Stimulated activated CD4-positive, alpha-beta T cell treated with anti-CD3 and anti-CD28 coated beads, Interleukin-1b, Interleukin-23, amount 100 ng/mL, for 4 hours (primary cell): ENCODE measurements at places on chromosomes 4 and X.

GRCh38 chr4:110622841-110623717 is at the start of gene PITX2:
Gene PITX2 (minus strand): TSS chr4:110623077. CDS start chr4:110622460, 617 bp downstream.
- peak; percentile 36 for DNase-seq

DNA sequence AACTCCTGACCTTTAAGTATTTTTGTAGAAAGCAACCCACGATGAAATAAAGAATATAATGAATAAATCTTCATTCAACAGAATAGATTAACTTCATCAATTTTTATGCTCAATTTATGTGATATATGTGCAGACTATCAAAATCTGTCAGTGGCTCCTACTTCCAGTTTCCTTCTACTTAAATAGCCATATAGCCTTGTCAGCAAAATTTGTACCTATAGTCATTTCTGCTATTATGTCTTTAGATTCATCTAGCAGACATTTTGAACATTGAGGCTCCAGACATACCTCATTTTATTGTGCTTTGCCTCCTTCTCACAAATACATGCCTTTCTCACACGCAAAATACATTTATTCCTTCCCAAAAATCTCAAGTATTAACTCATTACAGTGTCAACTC is 971.7 kb downstream of the FAM133A start:
- no peak for DNase-seq

GRCh38 chrX:56231537-56232090 is 542 bp upstream of the KLF8 start:
- DNase-seq = no peak

DNA sequence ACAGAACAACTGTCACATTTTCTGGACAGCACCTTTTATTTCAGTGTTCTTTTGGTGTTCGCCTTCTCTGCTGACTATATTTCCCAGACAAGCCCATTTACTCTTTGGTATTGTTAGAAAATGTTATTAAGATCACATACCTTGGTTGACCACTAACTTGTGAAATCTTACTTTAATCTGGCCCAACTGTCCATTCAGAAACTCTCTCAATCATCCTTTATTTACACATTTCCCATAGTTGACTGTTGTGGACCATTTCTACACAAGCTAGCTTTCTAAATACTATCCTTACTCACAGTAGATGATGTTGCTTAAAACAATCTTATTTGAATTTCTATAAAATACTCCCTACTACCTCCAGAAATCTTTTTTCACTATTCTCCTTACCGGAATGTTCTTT is 64.7 kb downstream of the QRFPR start:
- DNase-seq = no peak

GRCh38 chr4:7715271-7716009 is 224.2 kb downstream of the AFAP1 start:
- DNase-seq = no peak

DNA sequence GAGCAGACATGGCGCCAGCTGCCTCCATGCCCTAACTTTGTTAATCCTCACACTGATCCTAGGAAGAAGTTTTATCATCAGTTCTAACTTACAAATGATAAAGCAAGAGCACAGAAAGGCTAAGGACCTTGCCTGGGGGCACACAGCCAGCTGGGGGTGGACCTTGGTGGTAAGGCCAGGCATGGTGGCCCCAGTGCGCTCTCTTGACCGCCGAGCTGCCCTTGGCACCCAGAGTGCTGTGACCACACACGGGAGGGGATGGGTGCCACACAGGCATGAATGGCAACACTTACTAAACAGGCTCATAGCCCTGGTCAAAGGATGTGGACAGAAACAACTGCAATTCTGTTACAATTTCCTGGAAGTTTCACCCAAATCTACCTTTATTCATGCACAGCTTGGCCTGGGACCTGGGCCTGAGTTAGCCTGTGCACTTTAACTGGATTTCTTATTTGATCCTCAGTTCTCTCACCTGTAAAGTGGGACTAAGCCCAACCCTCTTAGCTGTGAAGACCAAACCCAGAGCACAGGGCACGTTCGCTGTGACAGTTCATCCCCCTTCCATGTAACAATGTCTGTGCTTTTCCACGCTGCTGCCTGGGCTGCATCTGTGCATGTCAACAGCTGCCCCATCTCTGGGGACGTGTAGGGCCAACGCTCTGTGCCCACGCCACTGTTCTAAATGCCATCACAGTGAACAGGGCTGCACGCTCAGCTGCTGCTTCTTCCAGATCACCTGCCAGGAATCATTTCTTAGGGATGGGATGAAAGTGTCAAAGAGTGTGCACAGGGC is 44.8 kb downstream of the ACOX3 start:
- DNase-seq = no peak

- no peak for DNase-seq
These were observed 201.4 kb downstream of the SPOCK3 start for GRCh38 chr4:167032871-167033270.

- no peak for DNase-seq
These were observed 31.6 kb downstream of the TKTL1 start for GRCh38 chrX:154327038-154327820.

DNA sequence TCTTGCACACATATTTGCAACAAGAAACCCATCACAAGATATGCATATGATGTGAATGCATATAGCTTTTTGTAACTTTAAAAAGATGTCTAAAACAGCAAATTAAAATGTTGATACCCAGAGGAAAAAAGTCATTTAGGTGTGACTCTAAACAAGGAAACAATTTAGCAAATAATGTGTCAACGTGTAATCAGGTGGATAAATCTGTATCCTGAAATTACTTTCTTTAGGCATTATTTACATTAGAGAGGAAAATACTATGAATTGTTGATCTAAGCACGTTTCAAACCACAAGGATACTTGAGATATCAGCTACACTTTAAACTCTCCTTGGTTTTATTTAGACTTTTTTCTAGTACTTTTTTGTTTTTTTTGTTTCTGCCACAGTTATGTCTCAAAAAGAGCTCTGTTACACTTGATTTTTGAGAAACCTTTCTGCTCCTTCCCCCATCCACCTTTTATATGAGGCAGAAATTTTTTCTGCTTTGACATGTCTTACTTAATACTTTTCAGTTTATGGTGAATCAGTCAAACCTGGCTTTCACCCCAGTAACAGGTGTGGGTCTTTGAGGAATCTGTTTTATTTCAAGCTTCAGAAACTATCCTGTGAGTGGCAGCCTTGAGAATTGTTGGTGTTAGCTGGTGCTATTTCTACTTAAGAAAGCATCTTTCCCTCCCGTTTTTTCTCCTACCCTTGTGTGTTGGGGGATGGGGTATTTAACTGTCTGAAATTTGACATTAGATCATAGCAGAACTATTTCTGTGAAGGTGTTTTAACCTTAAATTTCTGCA is 1.9 kb downstream of the NPNT start:
- no peak for DNase-seq

DNA sequence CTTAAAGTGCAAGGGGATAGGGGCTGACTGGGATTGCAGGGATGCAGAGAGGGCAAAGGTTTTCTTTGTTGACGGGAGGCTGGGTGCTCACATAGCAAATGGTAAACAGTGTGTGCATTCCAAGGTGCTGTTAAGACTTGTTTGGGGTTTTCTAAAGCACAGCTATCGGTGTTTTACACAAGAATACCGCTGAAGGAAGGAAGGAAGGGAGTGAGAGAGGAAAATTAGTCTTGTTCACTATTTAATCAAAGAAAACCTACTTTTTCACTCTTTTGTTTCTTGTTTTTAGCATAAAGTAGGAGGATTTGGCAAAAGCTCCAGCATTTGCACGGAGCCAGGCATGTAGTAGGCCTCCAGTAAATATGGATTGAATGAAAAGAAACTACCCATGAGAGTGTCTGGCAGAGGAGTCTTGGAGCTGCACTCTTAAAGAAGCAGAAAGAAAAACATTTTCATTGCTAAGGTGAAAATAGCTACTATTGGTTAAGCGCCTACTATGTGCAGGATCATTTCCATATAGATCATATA is 99.7 kb downstream of the FIP1L1 start:
- no peak for DNase-seq

GRCh38 chrX:7987160-7988012 is 60.2 kb upstream of the PNPLA4 start:
- no peak for DNase-seq

- no peak for DNase-seq
These were observed 20.8 kb upstream of the ZCCHC12 start for GRCh38 chrX:118802857-118803256.

GRCh38 chr4:6242271-6243029 is 27.2 kb upstream of the WFS1 start:
- no peak for DNase-seq

DNA sequence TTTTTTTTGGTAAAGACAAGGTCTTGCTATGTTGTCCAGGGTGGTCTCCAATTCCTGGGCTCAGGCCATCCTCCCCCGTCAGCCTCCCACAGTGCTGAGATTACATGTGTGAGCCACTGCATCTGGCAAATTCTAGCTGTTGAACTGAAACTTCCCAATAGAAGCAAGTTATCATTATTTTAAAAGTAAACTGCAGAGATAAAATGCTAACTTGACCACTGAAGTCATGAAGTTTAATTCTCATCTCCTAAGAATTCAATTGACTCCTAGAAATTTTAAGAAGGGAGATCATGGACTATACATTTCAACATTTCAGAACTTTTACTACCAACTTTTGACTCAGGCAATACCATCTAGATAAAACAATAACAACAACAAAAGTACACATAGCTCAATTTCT is 11.7 kb upstream of the EXOSC9 start:
- no peak for DNase-seq

DNA sequence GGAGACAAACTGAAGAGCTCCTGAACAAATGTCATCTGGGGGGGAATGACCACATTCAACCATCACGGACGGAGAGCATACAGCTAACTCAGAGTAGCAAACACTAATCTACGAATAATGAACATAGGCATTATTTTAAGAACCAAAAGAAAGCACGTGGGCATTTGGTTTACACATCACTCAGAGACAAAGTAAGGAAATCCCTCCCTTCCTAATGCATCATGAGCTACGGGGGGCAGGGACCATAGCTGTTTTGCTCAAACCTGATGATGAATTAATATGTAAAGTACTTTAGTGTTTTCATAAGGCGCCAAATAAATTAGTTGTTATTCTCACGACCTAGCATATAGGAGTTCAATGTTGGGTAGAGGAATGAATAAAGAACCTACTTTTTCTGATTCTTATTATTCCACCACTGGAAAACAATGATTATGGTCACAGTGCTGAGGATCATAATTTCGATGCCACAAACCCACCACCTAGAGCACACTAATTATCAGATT is 11.7 kb upstream of the TMEM156 start:
- no peak for DNase-seq

DNA sequence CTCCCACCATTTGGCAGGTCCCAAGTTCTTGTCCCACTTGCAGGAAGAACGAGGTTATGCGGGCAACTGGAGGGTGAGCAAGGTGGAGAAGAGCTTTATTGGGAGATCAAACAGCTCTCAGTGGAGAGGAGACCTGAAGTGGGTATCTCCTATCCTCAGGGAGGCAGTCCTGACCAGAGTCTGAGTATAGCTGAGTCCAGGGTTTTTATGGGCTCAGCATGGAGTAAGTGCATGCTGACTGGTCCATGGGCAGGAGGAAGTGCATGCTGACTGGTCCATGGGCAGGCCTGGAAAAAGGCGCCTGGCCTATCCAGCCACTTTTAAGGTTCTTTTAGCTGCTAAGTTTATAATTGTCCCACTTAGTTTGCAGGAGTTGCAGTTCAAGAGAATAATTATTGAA is 7.4 kb upstream of the HNRNPD start:
- no peak for DNase-seq

- no peak for DNase-seq
These were observed 6.0 kb upstream of the SOX3 start for GRCh38 chrX:140510895-140511295.

GRCh38 chrX:37603938-37604409 is 32.5 kb downstream of the LANCL3 start:
- no peak for DNase-seq

DNA sequence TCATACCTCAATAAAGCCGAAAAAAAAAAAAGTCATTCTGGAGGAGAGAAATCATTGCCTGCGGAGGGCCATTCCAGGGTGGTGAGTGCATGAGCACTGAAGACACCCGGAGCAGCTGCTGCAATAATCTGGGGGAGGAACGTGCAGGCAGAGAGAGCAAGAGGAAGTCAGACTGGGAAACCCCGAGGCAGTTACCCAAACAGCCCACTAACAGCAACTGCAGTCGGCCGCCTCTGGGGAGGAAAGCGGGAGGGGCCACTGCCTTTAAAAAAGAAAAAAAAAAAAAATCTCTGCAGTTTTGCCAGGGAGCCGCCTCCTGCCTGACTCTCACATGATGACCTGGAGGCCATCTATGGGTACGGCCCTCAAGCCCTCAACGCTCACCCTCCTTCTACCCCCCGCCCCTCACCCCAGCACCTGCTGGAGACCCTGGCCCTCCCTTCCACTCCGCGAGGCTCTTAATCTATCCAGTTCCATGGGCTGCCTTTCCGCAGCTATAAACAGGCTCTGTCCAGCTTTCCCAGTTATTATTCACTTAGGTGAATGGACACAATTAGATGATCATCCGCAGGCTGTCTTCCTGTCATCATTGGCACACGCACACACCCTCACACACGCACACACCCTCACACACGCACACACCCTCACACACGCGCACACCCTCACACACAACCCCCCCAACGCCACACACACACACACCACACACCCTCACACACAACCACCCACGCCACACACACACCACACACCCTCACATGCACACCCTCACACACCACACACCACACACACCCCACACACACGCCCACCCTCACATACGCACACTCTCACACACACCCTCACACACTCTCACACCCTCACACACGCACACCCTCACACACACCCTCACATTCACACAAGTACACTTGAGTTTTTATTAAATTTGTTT is 3.4 kb upstream of the AVPR2 start:
- DNase-seq = peak; percentile 52

DNA sequence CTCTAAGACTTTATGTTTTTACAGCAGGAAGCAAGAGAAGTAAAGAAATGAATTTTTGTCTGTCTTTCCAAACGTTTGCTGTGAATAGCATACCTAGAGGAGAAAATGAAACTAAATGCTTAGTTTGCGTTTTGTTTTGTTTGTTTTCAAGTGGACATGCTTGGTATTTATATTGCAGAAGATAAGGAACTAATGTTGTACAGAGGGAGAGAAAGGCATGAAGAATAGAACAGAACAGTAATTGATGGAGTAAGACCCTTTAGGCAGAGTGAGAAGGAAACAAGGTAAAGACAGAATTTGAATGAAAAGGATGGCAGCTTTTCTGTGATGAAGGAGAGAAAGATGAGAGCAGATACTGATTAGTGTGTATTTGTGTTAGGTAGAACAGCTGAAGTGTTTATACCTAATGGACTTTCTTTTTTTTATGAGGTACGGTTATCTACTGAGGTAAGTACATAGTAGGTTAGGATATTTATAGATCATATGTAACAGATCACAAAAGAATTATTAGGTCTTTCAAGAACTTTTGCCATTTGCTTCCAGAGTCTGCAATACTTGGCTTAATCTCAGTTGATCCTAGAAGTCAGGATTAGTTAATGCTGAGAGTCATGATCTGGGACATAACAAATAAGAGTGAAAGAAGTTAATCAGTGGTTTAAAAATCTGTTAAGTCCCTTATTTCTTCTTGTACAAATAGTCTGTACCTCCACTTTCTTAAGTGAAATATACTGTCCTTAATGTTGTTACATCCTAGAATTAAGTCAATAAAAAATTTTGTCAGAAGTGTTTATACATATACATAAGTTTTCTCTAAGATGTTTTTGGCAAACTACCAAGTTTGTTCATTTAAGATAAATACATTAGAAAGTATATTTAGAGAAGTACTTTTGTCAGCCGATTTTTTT is 36.8 kb downstream of the FABP2 start:
- no peak for DNase-seq
